ENCODE measurements at places on chromosomes 6 and 20. TPM values are rescaled to one million over a fixed set of nuclear protein-coding genes. Genes with fewer than 3 reads are reported as not detected.

GRCh38 chr20:49715466-49715865, 1.8 kb upstream of the B4GALT5 start:
- DNase-seq, result no peak

DNA sequence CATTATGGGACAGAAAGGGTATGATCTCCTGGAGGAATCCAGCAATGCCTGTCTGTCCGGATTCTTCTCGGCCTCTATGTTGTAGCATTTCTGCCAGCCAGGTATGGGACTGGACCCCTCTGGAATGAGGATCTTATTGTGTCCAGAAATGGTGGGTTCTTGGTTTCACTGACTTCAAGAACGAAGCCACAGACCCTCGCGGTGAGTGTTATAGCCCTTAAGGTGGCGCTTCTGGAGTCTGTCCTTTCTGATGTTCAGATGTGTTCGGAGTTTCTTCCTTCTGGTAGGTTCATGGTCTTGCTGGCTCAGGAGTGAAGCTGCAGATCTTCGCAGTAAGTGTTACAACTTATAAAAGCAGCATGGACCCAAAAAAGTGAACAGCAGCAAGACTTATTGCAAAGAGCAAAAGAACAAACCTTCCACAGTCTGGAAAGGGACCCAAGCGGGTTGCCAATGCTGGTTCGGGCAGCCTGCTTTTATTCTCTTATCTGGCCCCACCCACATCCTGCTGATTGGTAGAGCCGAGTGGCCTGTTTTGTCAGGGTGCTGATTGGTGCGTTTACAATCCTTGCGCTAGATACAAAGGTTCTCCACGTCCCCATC, 62.3 kb upstream of the IER3 start:
- DNase-seq, result no peak

GRCh38 chr6:130610303-130610702, 216.9 kb upstream of the SMLR1 start:
- no peak for DNase-seq

DNA sequence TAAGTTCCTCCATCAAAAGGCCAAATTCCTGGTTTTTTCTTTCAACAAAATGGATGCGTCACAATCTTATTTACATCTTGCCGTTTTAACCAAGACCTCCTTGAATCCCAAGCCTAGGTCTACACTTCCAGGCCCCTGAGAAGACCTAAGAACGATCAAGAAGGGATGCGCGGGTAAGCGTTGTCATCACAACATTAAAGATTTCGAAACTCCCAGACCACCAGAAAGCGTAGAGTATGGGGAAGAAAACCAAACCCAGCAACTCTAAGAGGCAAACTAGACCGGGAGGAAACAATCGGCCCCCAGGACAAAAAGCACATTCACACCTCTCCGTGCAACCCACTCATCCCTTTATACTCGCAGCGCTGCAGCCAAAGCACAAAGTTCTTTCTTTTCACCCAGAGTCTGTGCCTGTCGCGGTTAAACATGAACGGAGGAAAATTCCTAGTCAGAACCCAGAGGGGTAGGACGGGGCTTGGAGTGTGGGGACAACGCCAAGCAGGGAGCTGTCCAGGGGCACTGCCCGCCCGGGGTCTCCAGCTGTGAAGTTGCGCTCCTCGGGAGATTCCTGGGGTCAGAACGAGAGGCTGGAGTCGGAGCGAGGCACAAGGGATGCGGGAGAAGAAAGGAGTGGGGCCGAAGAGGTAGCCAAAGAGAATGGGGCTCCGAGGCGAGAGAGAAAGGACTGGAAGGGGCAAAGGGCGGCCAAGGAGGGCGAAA, 725 bp downstream of the OSER1 start:
- no peak for DNase-seq

TMEM170B gene
- 1.2 TPM for total RNA-seq

SRSF12 gene
- 1.3 TPM for total RNA-seq
